Activated CD8-positive, alpha-beta T cell treated with anti-CD3 and anti-CD28 coated beads for 36 hours (primary cell): ENCODE measurements at places on chromosomes 7 and 10. TPM values are rescaled to one million over a fixed set of nuclear protein-coding genes. Genes with fewer than 3 reads are reported as not detected.

Gene AQP1
- 0.27 TPM for total RNA-seq

Gene FAM13C
- total RNA-seq: not detected

Gene MAT1A
- not detected for total RNA-seq

Gene TMEM176B
- total RNA-seq: not detected

Gene ANXA8
- not detected for total RNA-seq

Gene CLRN3
- not detected for total RNA-seq

Gene METTL27
- total RNA-seq: not detected

Gene OR2A7
- total RNA-seq: 2.0 TPM

Gene WEE2
- total RNA-seq: not detected

Gene ACSM6
- total RNA-seq: not detected
